ENCODE measurements at places on chromosomes 5 and 9.

GRCh38 chr5:79795764-79796398, 106.2 kb downstream of the CMYA5 start:
- no peak for DNase-seq

DNA sequence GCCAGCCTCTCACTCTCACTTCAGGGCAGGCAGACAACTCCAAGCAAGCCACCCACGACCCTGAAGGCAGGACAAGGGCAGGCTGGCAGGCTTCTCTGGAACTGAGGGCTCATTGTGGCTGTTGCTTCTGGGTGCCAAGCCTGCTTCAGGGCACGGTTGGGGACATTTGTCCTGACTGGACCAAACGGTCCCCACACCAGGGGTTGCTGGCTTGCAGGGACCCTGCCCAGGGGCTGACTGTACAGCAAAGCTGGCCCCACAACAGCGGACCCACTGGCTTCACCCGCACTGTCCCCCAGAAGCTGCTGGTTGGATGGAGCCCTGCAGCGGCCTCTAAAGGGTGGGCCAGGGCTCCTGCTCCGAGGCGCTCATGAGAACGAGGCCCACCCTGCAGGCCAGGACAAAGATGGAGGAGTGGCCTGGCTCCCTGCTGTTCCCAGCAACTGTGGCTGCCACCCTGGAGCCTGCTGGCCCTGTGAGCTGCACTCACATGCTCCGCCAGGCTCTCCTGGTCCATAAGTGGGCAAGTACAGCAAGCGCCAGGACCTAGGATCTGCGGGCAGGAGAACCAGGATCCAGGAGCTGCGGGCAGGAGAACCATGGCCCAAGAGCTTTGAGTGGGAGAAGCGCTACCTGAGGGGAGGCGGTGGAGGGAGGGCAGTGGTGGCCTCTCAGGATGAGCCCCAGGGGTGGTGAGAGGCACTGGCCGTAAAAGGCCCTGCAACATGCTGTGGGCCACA, 34.4 kb upstream of the NSMF start:
- no peak for DNase-seq

DNA sequence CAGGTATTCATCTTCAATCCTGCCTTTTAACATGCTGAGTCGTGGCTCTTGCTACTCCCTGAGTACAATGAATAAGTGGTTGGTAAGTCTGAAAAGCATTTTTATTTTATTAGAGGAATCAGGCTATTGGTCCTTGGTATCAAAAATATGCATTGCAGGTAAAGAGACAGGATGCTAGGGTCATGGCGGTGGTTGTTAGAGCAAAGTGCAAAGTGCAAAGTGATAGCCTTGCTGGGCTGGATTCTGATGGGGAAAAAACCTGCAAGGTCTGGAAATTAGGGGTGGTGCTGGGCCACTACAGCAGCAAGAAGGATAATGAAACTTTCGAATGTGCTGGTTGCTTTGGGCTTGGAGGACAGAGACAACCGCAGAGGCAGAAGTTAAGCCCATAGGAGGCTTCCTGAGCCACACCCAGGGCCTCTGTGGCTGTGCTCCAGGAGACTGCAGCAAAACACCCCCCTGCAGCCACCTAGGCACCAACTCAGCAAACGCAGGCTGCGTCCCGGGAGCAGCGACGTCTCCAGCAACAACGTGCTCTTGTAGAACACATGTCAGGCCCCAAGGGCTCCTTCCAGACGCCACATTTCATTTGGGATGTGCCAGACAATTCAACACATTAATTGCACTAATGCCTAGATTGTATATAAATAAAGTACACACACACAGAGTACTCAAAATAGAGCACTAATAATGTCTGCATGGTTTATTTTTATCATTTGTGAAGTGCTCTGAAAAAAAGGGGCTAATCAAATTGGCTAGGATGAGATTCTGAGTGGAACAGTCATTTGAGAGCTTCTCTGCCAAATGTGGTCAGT, 149.8 kb upstream of the RAPGEF1 start:
- DNase-seq = no peak

GRCh38 chr9:83204047-83204446, 141.1 kb upstream of the RASEF start:
- no peak for DNase-seq

GRCh38 chr9:93321220-93321610, 130.3 kb upstream of the FAM120A start:
- DNase-seq = no peak

DNA sequence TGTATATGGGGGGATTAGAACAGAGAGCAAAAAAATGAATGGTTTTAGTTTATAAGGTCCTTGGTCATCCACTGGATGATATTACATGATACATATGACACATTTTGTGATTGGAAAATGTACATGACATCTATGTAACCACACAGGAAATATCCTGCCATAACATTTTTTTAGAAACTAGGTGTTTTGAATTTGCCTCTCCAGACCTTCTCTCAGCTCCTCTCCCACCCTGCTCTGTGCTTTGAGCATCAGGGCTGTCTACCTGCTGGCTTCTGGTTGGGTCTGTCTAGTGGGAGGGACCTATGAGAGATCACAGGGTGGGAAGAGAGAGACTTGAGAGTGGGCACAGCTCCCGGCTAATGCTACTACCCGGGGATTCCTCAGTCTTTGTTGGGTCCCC, 24.4 kb downstream of the AKNA start:
- DNase-seq = no peak

DNA sequence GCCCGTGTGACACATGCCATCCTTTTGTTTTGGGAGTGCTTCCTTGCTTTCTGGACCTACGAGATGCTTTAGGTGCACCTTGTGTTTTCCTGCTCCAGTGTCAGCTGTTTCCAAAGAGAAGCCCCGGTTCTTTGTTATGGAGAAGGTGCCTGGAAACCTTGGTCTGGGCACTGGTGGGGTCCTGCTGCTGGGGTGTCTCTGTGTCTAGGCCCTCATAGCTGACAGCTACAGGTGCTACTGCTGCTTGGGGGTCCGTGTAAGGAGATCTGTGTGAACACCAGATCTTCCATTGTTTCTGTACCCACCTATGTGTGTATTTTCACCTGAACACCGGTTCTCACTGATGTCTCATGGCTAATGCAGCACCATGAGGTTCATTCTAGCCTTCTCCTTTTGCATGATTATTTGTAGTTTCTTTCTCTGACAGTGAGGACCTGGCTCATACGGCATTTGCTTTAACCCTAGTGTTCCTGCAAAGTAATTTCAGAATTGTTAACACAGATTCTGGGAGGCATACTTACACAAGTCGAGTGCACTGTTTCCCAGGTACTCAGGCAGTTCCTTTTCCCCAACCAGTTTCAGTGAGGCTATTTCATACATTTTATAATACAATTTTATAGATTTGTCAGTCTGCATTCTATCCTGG, 13.2 kb upstream of the FAM120AOS start:
- no peak for DNase-seq

DNA sequence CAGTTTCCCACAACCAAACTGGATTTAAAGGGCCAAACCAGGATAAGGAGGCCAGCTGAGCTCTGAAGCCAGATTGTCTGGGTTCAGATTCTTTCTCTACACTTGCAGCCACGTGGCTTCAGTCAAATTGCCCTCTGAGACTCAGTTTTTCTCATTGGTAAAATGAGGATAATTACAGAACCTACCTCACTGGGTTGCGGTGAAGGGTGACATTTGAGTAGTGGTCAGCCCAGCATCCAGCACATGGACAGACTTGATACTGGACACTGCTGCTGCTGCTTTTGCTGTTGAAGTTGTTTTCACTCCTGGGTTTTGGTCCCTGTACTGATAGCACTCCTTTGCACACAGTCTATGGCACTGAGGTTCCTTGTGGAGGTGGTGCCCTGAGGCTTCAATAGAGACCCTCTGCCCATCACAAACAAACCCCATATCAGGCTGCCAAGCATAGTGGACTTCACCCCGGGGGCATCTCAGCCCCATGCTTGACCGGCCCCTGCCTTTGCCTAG, 25.7 kb upstream of the CDKN2AIPNL start:
- no peak for DNase-seq

DNA sequence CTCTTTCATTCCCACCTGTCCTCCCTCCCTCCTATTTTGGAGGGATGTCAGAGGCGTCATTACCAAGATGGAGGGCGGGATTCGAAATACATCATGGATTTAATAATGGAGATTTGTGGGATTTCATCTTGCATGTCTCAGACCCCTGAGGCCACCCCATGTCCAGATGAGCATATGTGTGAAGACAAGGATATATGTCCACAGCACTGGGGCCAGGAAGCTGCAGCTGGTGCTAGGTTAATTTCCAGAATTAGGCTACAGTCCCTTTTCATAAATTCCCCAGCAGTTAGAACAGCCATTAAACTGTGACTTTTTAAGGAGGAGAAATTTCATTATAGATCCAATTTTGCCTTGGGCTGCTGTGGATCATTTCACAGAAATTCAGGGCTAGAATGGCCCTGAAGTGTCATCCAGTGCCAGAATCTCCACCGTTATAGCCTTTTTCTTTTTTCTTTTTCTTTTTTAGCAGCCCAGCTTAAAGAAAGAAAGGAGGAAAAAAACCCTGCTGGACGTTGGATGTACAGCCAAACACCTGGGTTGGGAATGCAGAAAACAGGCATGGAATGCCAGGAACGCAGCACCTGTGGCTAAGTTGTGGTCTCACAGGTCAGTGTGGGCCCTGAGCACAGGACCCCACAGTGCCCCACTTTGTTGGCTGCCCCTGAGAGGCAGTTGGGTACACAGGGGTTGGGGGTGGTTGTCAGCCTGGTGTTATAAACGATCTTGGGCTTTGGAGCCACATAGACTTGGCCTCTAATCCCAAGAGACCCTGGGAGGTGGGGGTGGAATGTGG, 50.2 kb upstream of the CXCL14 start:
- no peak for DNase-seq

- DNase-seq = no peak
Measured at GRCh38 chr9:70947511-70947910, 173.9 kb downstream of the TRPM3 start.

- DNase-seq = no peak
Measured at GRCh38 chr5:10975945-10976344, 214.9 kb upstream of the DAP start.

DNA sequence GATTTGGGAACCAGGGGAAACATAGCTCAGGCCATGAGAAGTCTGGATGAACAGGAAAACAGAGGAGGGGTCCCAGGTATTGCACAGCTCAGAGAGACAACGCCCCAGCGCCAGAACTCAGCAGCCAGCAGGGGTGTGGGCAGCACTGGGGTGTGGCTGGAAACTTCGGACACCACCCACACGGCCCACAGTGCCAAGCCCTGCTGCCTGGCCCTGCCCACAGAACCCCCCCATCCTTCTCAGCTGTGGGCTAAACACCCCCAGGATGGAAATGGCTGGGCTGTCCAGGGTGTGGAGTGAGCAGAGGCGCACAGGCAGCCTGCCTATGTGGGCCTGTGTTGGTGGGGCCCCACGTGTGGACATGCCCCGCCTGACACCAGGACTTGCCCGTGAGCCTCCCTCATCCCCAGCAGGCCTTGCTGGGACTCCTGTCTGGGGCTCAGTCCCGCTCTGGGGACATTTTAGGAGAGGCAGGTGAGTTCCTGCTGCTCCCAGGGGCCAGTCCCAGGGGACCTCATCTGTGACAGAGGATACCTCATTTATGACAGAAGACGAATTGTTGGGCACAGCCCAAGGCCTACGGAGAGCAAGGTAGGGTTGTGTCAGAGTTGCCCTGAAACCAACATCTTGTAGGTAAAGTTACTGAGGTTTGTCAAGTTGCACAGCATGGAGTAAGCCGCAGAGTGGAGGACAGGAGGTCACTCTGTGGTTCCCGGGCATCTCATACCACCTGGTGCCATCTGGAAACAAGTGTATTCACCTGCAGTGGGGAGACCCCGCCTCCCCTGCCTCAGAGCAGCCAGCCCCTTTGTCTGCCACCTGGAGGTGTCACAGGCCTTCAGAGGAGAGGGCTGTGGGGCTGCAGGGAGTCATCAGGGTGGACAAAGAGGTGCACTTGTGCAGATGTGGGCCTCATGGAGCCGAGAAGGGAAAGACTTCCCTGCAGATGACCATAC, 183.2 kb downstream of the AUH start:
- no peak for DNase-seq

DNA sequence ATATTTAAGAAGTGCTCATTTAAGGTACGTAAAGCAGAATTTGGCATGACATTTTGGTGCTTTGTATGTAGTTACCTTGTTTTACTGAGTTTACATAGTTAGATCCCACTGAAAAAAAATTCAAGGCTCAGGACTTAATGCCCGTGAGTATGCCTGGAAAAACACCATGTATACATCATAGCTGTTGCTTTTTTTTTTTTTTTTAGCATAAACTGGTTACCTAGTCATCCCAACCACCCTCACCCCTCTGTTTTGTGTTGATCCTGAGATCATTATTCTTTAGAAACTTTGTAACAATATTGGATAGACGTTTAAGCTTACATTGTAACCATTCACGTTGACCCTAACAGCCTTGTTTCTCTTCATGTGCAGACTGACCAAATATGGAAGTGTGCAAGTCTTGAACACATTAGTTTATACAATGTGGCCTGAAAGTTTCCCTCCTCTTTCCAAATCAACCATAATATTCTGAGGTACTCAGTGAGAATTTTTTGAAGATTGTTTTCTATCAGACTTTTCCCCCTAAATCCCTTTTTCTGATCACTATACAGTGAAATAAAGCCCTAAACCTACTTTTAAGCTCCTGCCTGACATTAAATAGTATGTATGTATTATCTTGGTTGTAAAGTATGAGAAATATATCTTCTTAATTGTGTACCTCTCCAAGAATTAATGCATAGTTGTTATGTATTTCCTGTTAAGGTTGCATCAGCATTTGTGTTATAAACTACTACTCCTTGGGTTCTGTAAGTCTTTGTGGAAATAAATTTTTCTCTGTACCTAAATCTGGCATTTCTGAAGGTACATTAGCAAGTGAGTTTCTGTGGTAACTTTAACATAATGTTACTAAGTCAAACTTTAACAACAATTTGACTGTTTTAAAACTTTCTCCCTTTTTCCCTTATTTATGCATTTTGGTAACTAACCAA, 4.4 kb downstream of the RABGAP1 start:
- no peak for DNase-seq

DNA sequence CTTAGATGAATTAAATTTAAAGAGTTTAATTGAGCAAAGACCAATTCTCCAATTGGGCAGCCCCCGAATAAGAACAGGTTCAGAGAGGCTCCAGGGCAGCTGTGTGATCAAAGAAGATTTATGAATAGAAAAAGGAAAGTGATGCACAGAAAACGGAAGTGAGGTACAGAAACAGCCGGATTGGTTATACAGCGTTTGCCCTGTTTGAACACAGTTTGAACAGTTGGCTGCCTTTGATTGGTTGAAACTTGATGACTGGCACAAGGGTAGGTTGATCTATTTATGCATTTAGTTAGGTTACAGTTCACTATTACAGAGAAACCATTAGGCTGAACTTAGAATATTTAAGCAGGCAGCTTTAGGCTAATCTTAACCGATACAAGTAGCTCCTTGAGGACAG, 29.5 kb downstream of the NIM1K start:
- DNase-seq = no peak

GRCh38 chr9:128727640-128728248, 3.8 kb upstream of the ZDHHC12 start:
- no peak for DNase-seq

DNA sequence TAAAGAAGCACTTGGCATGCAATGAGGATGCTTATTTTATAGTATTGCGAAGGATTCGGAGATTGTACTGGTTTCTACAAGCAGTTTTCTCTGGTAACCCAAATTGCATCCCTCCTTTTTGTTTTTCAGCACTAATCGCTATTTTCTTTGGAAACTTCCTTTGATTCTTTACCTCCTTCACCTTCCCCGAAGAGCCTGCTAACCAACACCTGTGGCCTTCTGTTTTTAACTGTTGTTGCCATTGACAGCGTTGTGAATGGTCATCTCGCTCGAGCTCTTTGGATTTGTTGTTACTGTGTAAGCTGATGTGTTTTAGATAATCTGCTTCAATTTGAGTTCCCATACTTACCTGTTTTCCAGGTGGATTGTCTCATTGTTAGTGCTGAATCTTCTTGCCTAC, 1.1 kb downstream of the CNOT6 start:
- no peak for DNase-seq
